ENCODE measurements at places on chromosomes 5 and 9.
A peak's percentile ranks its signal among the peaks of the same experiment; 100 is the strongest.

- DNase-seq, result no peak
Measured at GRCh38 chr9:92506184-92506857, 24.0 kb upstream of the ASPN start.

DNA sequence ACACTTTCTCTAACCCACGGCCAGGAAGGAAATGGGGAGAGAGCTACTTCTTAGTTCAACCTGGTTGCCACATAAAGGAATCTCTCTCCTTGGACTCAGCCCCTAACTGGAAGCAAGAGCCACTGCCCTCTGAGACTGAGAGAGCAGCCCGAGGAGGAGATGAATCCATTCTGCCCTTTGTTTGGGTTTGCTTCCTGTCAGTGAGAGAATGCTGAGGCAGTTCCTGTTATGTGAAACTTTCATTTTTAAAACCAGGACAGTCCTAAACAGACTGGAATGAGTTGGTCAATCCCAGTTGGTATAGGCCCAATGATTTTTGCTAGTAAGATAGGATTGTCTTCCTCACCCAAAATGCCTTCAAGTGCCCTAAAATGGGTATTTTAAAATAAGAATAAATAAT, 205.1 kb downstream of the NTRK2 start:
- no peak for DNase-seq

DNA sequence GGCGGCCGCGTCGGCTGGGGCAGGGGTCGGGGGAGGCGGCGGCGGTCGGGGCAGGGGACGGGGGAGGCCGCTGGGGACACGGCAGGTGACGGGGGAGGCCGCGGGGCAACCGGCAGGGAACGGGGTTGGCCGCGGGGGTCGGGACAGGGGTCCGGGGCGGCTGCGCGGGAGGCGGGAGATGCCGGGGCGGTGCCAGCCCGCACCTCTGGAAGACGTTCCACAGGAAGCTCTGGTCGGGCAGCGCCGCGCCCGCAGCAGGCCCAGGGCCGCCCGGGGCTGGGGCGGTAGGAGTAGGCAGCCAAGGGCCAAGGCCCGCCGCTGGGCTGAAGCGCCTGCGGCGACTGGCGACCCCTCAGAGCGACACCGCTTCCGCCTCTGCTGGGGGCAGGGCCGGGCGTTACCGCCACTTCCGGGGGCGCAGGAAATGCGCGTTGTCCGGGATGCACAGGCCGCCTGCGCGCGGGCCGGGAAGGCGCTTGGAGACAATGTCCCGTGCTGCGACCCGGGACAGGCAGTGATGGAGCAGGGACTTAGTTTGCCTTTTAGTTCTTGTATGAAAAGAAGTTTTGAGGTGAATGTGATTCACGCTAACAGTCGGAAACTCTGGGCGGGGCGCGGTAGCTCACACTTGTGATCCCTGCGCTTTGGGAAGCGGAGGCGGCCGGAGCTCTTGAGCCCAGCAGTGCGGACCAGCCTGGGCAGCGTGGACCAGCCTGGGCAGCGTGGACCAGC, 110.0 kb upstream of the LPCAT1 start:
- peak; percentile 58 for DNase-seq

DNA sequence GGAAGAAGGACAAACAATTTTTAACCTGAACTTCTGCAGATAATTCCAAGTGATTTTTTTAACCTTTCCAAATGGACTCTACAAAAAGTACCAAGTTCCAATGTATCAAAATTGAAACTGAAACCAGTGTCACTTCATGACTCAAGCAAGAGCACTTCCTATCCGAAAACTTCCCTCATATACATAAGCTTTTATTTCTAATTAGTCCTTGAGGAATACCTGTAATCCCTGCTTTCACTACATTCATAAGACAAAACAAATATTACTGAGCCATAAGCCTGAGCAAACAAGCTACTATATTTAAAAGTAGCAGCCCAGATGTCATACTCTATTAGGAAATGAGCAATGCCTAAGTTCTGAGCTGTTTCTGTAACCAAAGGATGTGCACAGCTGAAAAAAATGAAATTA, 224.4 kb downstream of the EBF1 start:
- no peak for DNase-seq

DNA sequence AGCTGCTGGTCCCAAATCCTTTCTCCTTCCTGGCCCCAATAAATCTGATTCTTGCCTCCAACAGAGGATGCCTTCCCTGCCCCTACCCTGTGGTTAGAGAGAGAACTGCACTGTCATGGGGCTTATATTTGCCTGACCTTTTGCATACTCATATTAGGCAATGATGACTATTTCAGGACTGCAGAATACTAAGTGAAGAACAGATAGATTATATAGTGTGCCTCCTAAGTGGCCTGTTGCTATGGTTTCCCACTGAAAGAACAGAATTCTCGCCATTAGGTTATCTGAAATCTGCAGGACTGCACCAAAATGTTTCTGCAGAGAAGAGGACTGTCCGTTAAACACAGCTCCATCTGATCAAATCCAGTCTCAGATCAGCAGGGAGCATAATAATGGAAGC, 87.3 kb upstream of the CCNG1 start:
- no peak for DNase-seq

DNA sequence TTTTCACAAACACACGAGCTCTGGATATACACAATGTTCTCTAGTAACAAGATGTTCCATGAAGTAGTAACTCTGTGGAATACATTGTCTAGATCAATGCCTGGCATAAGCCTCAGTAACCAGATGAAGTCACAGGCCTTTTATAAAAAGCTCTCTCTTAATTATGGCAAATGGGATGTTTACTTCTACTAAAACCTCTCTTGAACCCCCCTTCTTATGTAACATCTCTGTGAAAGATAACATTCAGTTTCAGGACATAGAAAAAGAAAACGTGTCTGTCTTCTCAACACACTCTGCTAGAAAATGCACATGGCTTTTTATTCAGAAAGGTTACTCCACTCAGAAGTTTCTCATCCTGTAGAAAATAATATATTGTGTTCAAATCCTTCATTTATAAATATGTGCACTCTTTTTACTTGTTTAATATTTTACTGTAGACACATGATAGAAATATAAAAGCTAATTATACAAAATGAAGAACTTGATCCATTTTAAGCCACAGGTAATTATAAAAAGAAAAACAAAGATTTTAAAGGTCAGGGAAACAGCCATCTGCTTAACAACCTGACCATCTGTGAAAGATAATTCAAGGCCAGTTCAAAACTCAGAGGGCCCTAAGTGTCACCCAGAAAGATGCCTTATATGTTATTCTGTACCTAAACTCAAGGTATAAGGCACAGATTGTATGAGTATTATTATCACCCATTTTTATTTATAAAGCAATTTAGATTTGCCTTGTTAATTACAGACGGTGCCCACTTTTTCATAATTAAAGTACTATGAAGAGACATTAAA, 812.0 kb downstream of the CDH18 start:
- DNase-seq, result no peak

DNA sequence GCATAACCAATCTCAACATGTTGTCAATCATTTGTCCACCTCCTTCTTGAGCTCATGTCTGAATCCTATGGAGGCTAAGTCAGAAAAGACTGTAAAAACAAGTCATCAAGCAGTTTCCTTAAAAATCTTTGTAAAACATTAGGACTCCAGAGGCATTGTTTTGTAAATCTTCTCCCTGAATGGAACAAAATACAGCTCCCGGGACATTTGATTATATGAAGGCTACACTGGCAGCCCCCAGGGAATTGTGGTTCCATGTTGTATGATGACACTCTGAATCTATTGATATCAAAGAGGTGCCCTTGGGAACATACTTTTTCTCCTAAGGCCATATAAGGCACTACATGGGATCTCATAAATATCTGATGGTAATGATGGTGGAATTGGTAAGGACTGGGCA, 83.2 kb upstream of the NUDT12 start:
- DNase-seq, result no peak

DNA sequence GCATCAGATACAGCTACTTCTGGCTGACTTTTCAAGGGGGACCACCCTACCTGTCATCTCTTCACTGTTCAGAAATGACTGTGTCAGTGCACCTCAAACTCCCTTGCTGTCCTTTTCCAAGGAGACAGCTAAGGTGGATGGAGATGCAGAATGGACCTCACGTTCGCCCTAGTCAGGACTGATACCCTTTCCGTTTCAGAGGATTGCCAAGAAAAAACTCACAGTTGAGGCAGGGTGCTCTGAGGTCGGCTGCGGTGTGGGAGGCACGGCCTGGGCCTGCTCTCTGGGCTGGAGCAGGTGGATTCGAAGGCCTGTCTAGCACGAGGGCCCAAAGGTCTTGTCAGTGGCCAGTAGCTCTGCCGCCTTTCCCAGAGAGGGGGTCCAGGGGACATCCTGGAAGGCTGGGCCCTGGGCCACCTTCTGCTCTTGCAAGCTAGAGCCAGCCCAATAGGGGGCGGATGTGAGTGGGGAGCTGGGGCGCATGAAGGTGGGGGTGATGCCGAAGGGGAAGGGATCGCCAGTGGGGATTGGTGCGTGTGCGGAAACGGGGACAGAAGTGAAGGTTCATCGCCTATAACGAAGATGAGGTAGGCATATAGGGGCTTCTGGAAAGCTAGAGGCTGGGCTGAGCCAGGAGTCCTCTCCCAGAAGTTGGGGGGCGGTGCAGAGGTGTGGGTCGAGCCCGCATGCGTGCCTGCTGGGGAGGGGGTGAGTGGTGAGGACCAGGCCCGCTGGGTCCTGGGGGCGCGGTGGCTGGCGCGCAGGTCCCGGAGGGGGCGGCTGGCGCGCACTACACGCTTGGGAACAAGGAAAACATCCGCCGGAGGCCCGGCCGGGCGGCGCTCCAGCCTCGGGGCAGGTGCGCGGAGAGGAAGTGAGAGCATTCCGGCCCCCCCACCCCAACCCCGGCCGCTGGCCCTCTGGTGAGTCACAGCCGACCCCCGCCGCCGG, 2.5 kb upstream of the MSMP start:
- DNase-seq, result peak; percentile 54

DNA sequence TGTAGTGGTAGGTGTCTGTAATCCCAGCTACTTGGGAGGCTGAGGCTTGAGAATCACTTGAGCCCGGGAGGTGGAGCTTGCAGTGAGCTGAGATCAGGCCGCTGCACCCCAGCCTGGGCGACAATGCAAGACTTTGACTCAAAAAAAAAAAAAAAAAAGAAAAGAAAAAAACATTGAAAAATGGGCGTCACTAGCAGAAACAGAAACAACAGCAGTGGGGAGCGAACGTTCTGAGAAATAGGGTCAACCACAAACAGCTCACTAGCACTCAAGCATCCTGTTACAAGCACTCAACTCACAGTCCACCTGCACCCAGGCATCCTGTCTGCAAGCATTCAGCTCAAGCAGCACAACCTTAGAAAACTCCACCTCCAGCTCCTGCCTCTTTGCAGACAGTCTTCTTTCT, 17.2 kb downstream of the TRIM14 start:
- peak; percentile 51 for DNase-seq

- no peak for DNase-seq
Measured at GRCh38 chr5:62585751-62586150, 7.1 kb downstream of the LRRC70 start.

- DNase-seq, result no peak
Measured at GRCh38 chr9:128371630-128372117, 500 bp downstream of the URM1 start.

GRCh38 chr5:2904956-2905355, 153.5 kb upstream of the IRX2 start:
- no peak for DNase-seq

DNA sequence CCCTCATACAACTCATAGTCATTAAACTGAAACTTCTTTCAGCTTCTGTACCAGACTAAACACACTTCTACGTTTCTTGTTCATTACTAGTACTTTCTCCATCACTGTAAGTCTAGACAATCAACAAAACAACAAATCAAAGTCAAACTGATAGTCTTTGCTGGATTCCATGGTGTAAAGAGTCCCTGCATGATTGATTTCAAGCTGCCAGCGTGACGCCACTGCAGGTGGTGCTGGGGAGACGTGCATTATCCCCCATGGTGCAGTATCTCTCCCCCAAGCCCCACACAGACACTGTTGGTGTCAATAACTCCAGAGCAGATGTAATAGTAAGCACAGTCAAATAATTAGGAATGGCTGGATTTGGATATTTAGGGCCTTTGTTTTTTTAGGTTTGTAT, 10.7 kb upstream of the SLC2A8 start:
- DNase-seq, result no peak

DNA sequence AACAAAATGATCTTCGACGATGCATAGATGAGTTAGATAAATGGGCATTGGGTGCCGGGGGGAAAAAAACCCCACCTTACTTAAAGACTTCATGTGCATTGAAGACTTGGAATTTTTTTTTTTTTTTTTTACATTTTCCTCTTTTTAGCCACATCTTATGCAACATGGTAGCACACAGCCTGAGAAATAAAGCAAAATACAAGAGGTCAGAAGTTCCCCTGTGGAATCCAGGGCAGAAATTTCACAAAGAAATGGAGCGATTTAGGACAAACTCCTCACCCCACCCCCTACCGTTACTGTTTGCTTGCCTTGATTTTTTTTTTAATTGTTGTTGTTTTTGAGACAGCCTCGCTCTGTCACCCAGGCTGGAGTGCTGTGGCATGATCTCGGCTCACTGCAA, 153.2 kb downstream of the GOLPH3 start:
- no peak for DNase-seq

GRCh38 chr9:21320465-21320864, 14.7 kb downstream of the KLHL9 start:
- no peak for DNase-seq

- DNase-seq, result no peak
Measured at GRCh38 chr9:137396227-137396626, 26.7 kb downstream of the EXD3 start.

DNA sequence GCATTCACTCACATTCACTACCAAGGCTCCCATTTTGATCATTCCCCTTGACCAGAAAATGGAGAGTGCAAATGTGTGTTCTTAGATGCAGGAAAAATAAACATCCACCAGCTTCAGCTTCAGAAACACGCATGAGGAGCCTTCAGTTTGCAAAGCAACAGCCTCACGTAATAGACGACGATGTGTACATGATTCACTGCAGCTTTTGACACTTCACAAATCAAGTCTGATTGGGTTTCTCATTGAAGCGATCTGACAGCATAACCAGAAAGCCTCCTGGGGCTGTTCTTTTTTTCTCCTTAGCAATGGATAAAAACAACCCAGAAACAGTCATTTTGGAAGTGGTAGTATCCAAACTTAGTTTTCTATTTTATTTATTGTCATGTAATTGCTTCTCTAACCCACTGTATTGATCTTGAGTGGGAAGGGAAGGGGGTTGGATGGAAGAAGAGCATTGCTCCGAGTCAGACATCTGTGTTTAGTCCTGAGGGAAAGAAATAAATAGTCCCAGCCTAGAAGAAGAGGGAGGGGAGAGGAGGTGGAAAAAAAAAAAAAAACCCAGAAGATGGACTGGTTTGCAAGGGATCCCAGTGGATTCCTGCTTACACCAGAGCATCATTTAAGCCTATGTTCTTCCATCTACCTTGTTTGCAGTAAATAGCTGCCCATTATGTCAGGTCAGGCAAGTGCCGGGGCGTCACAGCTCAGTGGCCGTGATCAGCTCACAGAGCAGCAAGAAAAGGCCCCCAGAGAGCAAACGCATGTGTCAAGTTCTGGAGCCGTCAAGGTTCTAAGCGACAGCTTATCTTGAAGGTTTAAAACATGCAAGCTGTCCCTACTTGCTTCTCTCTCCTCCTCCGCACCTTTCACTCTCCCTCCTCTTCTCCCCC, 190.2 kb upstream of the SNX2 start:
- DNase-seq, result no peak

GRCh38 chr9:13705373-13705772, 425.9 kb upstream of the MPDZ start:
- no peak for DNase-seq

- DNase-seq, result no peak
Measured at GRCh38 chr9:110912419-110913291, 125.6 kb downstream of the LPAR1 start.

Data from activated CD4-positive, CD25-positive, alpha-beta regulatory T cell (primary cell).